ENCODE measurements at places on chromosomes 2 and 18.

- no peak for DNase-seq
These were observed 27.6 kb downstream of the BCL11A start for GRCh38 chr2:60525899-60526298.

- no peak for DNase-seq
These were observed 62.9 kb downstream of the NYAP2 start for GRCh38 chr2:225462417-225462816.

GRCh38 chr2:98768384-98769113 is 37.6 kb upstream of the MGAT4A start:
- no peak for DNase-seq

GRCh38 chr2:141468761-141469160 is 662.1 kb downstream of the LRP1B start:
- DNase-seq = no peak

DNA sequence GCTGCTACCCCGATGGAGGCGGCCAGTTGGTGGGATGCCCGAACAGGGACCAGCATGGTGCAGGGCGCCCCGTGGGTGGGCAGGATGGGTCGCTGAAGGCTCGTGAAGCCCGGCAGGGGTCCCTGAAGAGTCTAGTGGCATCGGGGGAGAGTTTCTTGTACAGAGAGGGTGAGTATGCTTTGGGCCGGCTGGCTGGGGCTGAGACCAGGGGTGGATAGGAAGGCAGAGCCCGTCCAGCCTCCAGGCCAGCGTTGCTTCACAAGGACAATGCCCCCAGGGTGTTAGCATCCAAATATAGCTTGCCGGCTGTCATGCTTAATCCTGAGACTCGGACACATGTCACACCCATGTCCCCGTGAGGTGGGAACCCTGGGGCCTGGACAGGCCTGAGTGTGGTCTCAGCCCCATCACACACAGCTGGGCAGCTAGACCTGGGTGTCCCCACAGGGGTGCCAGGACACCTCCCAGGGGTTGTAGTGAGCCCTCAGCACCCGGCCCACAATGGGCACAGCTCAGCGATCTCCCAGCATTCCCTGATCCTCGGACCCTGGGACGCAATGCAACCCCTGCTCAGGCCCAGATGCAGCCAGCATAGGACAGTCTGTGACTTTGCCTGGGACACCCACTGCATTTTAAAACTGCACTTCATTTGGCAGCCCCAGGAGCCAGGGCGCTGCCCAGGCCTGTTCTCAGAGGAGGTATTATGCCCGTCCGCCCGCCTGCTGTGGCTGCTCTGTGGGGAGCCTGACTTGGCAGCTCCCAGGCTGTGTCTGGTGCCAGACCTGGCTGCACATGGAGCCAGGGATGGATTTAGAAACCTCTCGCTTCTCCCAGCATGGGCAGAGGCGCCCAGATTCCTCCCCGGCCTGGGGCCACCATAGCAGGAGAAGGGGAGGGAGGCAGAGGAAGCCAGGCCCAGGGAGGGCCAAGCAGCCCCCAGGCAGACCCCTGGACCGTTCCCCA is 36.4 kb downstream of the RAMP1 start:
- no peak for DNase-seq

GRCh38 chr2:234708091-234708683 is 211.3 kb upstream of the ARL4C start:
- DNase-seq = no peak

- DNase-seq = no peak
These were observed 80.9 kb downstream of the MGAT5 start for GRCh38 chr2:134334542-134335353.

GRCh38 chr2:75133621-75134570 is 65.4 kb downstream of the TACR1 start:
- no peak for DNase-seq

- DNase-seq = no peak
These were observed 72.2 kb upstream of the OTOS start for GRCh38 chr2:240212425-240213225.

- DNase-seq = no peak
These were observed 66.1 kb upstream of the ZNF397 start for GRCh38 chr18:35174745-35175144.

DNA sequence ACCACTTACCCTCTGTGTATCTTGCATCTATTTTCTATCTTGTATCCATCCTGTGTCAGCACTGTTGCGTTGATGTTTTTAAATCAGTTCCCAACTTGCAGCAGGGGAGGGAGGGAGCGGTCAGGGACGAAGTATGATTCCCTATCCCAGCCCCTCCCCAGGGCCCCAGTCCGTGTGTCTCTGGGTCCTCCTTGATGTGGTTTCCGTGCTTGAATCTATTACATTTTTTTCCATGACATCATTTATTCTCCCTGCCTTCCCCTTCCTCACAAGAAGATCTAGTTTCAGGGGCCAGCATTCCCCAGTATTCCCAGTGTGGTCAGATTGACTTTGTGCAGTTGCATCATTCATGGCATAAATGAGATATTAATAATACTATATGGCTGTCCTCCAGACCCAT is 479.3 kb downstream of the PTPRM start:
- DNase-seq = no peak

DNA sequence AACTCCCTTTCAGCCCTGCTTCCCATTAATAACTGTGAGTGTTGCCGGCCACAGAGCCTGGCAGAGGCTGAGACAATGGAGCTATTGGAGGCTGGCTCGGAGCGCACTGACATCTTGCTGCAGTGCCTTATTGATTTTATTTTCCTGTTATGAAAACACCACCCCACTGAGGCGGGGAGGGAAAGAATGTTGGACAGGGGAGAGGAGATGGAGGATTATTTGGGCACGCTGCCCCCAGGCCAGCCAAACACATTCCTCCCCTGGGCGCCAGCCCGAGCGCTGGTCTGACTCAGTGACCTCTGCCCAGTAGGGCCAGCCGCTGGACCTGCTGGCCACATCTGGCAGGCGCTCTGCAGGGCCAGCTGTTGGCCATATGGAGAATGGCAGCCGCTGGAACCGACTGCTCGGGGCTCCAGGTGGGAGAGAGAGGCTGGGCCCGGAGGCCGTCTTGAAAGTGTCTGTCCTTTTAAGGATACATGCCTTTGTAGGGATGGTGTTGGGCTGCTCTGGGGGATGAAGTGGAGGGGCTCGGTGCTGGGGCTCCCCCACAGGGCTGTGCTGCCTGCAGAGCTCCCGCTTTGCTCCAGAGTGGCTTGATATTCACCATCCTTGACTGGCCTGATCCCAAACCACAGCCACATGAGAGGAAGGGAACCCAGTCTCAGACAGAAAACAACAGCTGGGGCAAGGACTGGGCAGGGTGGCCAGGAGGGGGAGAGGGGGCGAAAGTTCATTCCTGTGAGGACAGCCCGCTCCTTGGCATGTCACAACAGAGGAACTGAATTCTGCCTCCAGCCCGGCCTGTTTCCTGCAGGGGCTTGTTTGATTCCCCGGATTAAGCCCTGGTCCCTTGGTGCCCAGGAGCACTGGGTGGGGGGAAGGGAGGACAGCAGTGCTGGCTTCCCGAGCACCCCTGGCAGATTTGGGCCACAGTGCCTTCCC is 179.0 kb downstream of the KLHL29 start:
- no peak for DNase-seq

DNA sequence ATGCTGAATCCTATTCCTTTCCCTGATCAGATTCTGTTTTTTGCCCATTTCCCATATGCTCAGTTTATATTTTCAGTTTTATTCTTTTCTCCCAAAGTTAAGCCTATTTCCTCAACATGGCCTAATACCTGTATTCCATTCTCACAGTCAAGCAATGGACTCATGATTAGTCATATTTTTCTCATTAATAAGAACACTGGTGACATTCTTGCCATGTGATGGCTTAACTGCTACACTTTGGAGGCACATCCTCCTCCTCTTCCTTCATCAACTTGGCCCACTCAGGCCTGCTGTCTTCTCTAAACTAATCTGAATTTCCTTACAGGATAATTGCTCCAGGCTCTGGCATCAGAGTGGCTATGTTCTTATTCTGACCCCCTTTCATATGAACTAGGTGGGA is 679.2 kb downstream of the NYAP2 start:
- no peak for DNase-seq

DNA sequence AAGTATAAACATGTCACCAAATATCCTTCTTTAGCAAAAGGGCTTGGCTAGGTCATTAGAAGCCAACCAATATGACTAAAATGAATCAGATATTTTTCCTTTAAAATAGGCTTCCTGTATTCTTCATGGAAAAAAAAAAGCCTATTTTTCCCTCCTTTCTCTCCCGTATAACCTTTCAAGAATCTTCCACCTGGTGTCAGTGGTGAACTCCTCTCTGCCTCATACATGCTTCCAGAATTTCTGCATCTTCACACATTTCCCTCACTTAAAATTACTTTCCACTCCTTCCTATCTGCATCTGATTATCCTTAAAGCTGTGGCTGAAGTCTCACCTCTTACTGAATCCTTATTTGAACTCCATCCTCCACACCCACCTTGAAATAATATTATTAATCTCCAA is 116.9 kb upstream of the FANCL start:
- DNase-seq = no peak

- peak; percentile 16 for DNase-seq
These were observed 138.0 kb downstream of the CTIF start for GRCh38 chr18:48676756-48677368.

DNA sequence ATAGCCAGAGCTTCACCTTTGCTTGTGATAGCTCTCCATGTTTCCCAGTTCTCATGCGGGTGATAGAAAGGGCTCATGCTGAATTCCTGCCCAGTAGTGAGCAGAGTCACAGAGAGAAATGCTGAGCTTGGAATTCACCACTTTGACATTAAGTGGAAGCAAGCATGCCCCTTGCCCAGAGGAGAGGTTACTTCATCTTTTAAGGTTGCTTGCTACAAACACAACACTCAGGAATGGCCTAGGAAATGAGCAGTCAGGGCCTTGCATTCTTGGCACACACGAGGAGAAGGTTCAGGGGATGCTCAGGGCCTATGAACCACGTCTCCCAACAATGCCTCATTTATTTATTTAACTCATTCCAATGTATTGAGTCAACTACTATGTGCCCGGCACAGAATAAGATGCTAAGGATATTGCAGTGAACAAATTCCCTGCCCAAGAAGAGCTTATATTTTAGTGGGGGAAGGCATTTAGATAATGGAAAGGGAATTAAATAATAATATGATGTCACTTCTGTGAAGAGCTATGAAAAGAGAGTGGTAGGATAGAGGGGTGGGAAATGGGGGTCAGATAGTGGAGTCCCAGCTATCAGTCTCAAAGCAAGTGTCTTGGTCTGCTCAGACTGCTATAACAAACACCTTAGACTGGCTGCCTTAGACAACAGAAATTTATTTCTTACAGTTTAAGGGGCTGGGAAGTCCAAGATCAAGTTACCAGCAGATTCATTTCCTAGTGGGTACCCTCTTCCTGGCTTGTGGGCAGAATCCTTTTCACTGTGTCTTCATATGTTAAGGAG is 42.1 kb downstream of the DDX18 start:
- DNase-seq = no peak

DNA sequence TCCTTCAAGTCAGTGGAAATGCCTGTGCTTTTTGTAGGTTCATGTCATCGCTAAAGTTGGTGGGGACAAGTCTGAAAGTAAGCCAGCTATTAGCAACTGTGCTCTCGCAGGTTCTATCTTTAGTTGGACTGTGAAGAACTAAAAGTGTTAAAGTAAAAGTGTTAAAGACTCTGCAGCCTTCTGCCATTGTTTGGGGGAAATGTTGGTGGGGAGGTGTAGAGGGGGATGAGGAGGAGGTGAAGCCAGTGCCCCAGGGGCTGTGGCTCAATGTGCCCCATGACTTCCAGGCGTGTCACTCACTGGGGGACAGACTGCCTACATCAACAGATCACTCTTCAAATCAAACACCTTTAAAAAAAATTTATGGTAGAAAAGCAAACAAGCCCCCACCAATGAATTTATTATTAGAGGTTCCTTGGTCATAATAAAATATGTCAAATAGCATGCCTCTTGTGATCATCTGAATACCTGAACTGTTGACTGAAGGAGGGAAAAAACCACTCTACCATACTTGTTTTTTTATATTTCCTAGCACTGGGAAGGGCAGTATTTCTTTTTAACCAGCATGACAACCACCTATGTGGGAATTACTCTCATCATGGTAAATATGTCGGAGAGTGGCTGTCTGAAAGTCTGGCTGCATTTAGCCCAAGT is 19.3 kb downstream of the TGFA start:
- no peak for DNase-seq

- no peak for DNase-seq
These were observed 31.5 kb upstream of the PDIA6 start for GRCh38 chr2:10844097-10844496.

- no peak for DNase-seq
These were observed 6.9 kb upstream of the PARD3B start for GRCh38 chr2:204538182-204539018.

GRCh38 chr18:56919190-56919589 is 227.7 kb upstream of the BOD1L2 start:
- DNase-seq = no peak

DNA sequence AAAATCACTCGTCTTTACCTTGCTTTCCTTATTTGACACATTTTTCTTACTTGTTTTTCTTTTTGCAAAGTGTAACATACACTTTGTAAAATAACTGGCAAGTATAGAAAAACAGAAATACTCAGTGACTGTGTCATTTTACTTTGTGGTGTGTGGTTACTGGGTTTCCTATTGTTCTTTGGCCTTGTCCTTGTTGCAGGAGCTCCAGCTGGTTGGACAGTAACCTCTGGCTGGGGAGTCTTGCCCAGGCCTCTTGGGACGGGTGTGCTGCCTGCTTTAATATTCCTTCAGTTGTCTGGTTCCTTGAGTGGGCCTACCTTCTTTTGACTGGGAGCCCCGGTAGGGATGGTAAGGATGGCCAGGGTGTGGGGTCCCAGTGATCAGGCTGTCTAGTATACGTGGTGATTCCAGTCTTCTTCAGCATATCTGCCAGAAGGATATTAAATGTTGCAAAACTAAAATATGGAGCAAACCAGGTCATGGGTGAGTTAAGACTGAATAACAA is 53.8 kb downstream of the RNF144A start:
- DNase-seq = no peak

GRCh38 chr2:201797175-201797840 is 9.0 kb upstream of the CDK15 start:
- DNase-seq = no peak

GRCh38 chr18:62832282-62832681 is 116.9 kb downstream of the PHLPP1 start:
- DNase-seq = no peak

DNA sequence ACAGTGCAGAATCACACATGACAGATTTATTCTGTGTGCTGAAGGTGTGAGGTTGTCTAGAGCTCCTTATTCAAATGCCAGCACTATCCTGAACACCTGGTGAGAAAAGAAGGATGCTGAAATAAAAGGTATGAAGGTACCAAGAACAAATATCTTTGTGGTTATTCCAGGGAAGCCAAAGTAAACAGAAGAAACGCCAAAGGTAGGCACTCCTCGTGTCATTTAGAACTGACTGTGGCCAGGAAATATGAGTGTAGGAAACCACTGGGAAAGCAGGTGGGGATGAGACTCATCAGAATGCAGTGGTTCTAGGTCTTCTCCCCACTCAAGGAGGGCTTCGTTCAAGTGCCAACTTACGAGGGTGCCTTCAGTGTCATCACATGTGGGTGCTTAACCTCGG is 80.8 kb downstream of the KIF5C start:
- no peak for DNase-seq

DNA sequence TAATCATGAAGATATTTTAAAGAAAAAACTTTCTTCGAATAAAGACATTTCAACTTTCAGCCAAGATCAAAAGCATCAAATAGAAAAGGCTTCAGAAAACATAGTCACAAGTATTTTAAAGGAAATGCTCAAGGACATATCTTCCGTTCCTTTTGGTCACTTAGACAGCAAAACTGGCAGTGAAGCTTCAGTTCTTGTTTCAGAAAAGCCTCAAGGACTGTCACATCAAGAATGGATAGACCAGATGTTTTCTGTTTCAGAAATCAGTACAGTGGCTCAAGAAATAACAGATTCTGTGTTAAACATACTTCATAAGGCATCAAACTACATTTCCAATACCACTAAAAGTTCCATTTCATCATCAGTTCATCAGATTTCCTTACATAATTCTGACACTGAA is 51.8 kb downstream of the FSIP2 start:
- DNase-seq = no peak
